ENCODE measurements at places on chromosomes 12 and 14.
A peak's percentile ranks its signal among the peaks of the same experiment; 100 is the strongest.

- no peak for DNase-seq
These were observed 42.0 kb upstream of the A2ML1 start for GRCh38 chr12:8780389-8780788.

DNA sequence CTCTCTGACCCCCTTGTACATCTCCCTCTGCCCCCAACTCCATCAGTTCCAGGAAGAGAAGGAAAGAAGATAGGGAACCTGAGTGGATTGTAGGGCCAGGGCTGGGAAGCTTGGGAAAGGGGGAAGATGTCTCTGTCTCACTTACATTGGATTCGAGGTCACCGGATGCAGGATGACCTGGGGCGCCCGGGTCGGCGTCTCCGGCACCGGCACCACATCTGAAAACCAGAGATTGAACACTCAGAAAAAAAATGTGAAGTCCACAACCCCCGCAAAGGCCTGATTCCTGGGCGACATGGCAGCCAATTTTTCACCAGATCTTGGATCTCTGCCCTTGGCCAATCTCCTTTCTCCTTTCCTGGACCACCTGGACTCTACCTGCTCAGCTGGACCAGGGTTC lies 169.4 kb upstream of the NOS1 start:
- no peak for DNase-seq

DNA sequence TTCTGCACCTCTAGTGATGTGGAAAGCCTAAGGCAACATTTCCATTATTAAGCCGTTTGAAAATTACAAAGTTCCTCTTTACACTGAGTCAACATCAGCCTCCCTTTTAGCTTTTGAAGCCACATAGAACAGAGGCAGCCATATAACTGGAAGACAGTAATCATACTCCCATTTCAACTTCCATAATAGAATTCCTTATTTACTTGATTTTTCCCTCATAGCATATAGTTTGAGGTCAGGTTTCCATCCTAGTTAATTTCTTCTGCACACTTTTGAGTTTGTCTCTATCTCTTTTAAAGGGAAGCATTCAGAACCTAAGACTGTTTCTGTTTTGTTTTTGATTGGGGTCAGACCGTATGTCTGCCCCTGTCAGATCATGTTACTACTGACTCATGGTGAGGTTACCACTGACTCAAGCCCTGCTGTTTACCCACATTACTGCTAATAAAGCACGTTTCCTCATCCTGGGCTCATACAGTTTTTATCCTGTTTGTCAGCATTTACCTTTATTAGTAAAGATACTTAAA lies 161.0 kb downstream of the SLC38A4 start:
- DNase-seq, result no peak

GRCh38 chr12:91785655-91786498 lies 359.8 kb downstream of the BTG1 start:
- no peak for DNase-seq

GRCh38 chr12:48193623-48194022 lies 9.5 kb downstream of the OR10AD1 start:
- DNase-seq, result no peak

- no peak for DNase-seq
These were observed 364.2 kb downstream of the GALC start for GRCh38 chr14:87628780-87629179.

- no peak for DNase-seq
These were observed 728.9 kb upstream of the TBX3 start for GRCh38 chr12:115412831-115413230.

DNA sequence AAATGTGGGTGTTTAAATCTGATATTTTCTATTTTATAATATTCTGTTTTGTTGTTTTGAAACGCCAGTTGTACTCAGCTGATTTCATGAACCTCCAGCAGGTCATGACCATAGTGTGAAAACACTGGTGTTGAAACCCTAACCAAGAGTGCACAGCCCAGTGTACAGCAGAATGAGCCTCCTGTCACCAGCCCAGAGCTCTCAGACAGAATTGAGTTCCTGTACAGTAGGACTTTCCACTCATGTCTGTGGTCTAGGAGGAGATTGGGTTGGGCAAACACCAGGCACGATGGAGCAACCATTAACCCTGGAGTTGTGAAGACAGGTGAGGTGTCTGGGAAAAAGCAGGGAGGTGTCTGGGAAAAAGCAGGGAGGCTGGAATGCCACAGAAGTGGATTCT lies 908.8 kb downstream of the VRK1 start:
- no peak for DNase-seq

DNA sequence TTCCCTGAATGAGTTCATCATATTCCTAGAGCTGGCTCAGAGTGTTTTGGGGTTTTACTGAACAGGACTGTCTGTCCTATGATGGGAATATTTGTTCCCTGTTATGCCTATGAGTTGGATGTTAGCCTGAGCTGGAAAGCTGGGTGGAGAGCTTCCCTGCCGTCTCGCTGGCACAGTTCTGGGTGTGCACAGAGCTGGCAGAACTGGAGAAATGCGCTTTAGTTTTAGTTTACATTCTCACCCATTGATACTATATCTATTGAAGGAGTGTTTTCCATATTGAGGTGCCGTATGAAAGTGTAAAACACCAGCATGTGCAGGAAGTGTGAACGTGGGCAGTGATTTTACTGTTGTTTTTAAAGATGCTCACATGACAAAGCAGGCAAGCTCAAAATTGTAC lies 462.3 kb downstream of the EGLN3 start:
- DNase-seq, result no peak

GRCh38 chr12:101870925-101871324 lies 6.5 kb upstream of the DRAM1 start:
- DNase-seq, result no peak

DNA sequence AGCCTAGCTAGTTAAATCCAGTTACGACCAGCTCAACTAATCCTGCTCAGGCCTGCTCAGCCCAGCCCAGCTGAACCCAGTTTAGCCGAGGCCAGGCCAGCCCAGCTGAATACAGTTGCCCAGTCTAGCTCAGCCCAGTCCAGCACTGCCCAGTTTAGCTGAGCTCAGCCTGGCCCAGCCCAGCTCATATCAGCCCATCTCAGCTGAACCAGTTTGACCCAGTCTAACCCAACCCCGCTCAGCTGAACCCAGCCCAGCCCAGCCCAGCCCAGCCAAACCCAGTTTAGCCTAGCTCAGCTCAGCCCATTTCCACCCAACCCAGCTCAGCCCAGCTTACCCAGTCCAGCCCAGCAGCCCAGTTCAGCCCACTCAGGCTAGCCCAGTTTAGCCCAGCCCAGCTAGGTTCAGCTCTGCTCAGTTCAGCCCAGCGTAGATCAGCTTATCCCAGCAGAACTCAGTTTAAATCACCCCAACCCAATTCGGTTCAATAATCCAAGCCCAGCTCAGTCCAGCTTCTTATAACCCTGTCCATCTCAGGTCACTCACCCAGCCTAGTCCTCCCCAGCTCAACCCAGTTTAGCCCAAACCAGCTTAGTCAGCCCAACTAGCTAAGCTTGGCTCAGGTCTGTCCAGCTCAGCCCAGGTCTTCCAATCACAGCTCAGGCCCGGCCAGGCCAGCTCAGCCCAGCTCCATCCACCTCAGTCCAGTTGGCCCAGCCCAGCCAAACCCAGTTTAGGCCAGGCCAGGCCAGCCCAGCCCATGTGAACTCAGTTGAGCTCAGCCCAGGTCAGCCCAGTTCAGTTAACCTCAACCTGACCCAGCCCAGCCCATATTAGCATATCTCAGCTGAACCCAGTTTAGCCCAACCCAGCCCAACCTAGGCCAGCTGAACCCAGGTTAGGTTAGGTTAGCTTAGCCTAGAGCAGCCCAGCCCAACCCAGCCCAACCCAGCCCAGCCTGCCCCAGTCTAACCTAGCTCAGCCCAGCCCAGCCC lies 76.7 kb downstream of the TMEM121 start:
- no peak for DNase-seq

DNA sequence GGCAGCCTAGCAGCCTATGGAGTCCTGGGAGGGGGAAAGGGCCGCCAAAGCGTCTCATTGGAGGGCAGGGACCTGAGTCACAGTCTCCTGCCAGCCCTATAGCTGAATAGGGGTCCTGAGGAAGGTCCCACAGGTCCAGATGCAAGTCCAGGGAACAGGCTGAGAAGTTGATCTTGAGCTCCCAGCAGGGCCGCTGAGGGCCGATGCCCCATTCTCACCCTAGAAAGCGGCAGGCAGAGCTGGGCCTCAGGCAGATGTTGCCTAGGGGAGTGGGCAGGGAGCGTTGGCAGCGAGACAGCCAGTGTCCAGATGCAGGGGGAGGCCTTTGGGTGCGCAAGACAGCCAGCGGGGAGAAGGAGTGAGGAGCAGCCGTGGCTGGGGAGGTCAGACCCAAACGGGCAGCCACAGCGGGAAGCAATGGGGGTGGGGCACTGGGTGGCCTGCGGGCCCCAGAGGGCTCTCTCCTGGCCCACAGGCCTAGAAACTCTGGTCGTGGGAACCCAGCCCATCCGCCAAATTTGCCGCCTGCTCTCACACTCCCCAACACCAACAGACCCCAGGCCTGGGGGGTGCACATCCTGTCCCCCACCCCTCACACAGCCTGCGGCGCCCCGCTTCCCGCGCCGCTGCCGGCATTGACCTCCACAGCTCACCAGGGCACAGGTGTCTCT lies 1.1 kb downstream of the HDAC7 start:
- no peak for DNase-seq

DNA sequence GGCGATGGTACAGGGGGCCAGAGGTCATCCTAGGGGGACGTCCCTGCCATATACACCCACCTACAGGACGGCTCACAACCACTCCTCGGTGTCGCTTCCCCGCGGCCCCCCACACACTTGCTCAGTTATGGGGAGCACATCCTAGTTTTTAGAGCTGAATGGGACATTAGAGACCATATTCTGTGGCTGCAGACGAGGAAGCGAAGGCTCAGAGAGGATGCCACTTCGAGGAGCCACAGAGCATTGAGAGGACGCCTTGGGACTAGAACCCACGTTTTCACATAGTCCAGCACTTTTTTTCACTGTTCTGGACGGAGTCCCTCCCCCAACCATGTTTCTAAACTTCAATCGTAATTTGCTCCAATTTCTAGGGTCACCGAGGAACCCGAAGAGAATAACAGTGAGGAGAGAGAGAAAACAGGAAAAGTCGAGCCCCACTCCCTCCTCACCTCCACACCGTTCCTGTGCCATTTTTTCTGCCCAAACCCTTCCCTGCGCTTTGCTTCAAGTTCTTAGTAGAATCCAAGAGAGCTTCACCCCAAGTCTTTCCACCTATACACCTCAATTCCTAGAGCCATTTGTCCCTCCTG lies 641 bp upstream of the ASCL1 start:
- no peak for DNase-seq

DNA sequence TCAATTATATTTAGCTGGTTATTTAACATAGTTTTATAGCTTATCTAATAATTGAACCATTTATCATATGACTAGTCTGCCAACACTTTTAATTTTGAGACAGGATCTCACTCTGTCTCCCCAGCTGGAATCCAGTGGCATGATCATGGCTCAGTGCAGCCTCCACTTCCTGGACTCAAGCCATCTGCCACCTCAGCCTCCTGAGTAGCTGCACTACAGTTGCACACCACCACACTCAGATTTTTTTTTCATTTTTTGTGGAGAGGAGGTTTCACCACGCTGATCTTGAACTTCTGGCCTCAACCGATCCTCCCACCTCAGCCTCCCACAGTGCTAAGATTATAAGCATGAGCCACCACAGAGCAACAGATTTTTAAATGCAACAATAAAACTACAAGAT lies 151.4 kb upstream of the MDGA2 start:
- no peak for DNase-seq

GRCh38 chr12:44816446-44817017 lies 59.6 kb downstream of the NELL2 start:
- no peak for DNase-seq

- peak; percentile 28 for DNase-seq
These were observed 53.3 kb downstream of the RBM19 start for GRCh38 chr12:113912760-113913329.

- no peak for DNase-seq
These were observed 463.2 kb downstream of the BCL11B start for GRCh38 chr14:98808494-98809407.

- DNase-seq, result no peak
These were observed 39.5 kb upstream of the DACT1 start for GRCh38 chr14:58598028-58598803.

- DNase-seq, result no peak
These were observed 133.3 kb downstream of the RMST start for GRCh38 chr12:97595936-97596335.

- no peak for DNase-seq
These were observed 191.9 kb downstream of the NUBPL start for GRCh38 chr14:31752867-31753661.

DNA sequence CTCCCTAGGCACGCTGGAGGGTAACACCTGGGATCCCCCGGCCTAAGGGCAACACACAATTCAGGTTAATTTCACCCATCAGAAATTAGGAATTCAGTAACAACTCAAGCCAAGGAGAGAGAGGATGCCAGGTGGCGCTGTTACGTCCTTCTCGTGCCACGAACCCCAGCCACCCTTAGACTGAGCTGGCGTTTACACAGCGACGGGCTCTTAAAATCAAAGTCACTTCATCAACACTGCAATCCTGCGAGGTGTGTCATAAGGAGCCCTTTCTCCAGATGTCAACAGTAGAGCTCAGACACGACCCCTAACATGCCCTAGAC lies 110.6 kb upstream of the TMEM132D start:
- no peak for DNase-seq

- DNase-seq, result no peak
These were observed 101.5 kb downstream of the RPAP3 start for GRCh38 chr12:47604221-47604873.

DNA sequence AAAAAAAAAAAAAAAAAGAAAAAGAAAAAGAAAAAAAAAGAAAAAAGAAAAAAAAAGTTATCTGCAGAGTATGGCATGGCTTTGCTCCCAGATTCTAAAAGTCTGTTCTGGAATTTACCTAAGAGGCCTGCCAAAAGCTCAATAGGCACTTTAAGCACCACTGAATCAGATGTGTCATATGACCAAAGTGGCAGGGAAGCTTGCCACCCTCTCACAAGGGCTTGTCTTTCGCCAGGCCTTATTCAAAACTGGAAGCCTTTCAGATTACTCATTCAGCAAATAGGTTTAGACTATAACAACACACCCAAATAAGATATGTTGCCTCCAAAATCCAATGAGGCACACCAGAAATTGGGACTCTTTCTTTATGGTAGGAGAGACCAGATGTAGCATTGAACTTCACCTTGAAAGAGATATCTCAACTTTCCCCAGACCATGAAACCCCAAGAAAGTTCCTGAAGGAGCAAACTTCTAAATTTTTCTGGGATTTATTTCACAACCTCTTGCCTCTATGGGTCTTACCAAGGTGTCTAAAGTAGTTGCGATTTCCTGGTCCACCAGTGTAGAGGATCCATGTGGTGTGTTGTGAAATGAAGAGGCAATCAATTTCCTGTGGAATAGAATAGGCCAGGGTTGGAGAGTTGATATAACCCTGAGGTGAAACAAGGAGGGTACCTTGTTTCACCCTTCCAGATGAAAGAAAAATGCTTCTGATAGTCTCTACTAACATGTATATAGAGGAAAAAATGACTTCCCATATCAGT lies 218.8 kb downstream of the DAD1 start:
- no peak for DNase-seq

Data from activated CD4-positive, alpha-beta T cell treated with anti-CD3 and anti-CD28 coated beads for 24 hours (primary cell).